AML-193 (cell line): ENCODE measurements at places on chromosomes 7 and 10.

DNA sequence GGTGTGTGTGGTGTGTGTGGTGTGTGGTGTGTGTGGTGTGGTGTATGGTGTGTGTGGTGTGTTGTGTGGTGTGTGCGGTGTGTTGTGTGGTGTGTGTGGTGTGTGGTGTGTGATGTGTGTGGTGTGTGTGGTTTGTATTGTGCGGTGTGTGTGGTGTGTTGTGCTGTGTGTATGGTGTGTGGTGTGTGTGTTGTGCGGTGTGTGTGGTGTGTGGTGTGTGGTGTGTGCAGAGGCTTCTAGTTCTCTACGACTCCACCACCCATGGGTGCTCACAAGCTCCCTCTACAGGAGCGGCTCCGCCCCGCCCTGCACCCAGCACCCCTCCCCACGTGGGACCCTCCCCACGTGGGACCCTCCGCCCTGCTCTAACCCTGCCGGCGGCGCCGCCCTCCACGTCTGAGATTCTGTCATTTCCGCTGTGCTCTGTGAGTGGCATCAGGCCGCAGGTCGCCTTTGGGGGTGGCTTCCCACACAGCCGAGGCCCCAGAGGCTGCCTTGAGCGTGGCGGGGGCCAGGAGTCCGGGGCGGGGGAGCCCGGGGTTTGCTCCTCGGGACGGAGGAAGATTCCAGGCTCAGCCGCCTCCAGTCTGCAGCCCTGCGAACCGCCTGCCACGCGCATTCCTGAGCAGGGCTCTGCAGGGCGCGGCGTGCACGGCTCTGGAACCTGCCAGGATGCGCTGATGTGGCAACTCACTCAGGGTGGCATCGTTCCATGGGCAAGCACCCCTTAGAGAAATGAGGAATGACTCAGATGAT, 37.0 kb upstream of the DNAJB6 start:
- DNase-seq, result no peak

DNA sequence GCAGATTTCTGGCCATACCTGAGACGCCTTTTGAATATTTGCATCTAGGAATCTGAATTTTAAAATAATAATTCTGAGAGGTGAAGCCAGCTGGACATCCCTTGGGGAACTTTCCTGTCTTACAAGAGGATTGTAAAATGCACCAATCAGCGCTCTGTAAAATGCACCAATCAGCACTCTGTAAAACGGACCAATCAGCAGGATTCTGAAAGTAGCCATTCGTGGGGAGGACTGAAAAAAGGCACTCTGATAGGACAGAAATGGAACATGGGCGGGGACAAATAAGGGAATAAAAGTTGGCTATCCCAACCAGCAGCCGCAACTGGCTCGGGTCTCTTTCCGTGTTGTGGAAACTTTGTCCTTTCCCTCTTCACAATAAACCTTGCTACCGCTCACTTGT, 9.9 kb downstream of the PPIF start:
- DNase-seq, result no peak

- no peak for DNase-seq
Measured at GRCh38 chr10:72298592-72299519, 25.1 kb downstream of the DDIT4 start.

DNA sequence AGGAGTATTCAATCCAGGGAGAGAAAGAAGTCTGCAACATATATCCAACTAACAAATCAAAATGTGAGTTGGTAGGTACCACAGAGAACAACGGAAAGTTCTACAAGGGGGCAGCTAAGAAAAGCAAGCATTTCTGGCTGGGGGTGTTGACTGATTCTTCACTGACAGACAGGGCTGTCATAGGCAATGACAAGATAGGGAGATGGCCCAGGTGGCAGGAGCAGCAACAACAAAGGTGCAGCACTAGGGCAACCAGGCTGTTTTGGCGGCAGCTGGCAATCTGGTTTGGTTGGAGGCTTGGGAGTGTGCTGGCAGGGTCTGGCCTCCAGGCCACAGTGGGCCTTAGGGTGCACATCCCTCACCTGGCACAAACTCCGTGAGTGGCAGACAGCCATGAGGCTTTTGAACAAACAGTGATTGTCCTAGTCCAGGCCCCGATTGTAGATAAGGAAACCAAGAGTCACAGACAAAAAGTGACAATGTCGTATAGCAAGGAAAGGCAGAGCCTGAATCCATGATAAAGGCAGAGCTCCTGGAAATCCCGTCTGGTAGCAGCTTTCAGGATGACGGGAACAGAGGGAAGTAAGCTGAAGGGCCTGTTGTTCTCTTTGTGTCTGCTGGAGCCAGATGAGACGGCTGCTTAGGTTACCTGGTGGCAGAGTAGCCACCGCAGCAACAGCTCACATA, 28.4 kb downstream of the DPCD start:
- DNase-seq, result no peak

GRCh38 chr10:125962200-125962599, 65.8 kb downstream of the FANK1 start:
- no peak for DNase-seq

- no peak for DNase-seq
Measured at GRCh38 chr10:33743429-33743857, 409.0 kb upstream of the NRP1 start.

DNA sequence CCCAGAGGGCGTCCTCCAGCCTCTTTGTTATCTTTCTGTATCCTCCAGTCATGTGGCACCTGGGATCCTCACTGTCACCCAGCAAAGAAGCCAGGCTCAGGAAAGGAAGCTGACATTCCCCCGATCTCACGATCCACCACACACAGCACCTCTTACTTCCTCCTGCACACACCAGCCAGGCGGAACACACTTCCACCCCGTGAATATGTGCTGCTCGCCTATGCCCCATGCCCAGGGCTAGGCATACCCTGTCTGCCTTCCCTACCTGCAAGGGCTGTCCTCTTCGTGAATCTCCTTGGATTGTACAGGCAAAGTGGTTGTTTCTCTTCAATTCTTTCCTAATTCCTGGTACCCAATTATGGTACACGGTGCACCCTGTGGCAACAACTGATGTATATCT, 191.0 kb downstream of the TNS3 start:
- DNase-seq, result no peak

DNA sequence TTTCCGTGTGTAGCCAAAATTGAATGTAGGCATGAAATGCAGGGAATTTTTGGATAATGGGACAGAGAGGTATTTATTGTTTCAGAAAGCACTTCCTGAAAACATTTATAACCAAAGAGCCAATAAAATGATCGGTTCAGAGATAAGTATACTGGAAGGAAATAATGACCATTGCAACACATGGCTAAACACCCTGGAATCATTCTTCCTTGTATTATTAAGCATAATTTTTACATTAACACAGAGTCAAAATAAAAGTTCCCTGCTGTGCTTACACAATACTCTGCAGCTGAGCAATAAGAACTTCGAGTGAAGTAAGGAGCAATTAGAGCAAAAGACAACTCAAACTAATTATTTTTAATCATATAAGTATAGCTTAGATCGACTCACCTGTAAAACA, 648.3 kb downstream of the TNS3 start:
- DNase-seq, result no peak
